ENCODE measurements at places on chromosomes 3 and 15.

DNA sequence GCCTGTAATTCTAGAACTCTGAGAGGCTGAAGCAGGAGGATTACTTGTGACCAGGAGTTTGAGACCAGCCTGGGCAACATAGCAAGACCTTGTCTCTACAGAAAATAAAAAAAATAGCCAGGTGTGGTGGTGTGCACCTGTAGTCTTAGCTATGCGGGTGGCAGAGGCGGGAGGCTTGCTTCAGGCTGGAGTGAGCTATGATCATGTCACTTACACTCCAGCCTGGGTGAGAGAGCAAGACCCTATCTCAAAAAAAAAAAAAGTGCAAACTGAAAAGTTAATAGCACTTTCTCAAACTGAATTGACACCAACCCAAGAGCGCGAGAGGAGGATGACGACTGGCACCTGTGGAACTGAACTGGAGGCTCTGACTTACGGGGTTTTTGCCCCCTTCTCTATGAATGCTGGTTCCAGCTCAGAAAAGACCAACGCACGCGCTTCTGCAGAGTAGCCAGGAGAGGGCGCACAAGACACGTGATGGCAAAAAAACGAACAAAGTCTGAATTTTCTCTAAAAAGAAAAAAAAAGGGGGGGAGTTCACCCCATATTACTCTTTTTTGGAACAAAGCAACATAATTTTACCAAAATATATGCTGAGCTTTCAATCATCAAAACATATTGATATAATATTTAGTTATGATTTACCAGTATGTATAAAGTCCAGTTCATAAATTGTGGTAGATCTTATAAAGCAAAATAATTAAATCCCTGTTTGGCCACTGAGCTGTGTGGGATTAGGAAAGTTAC, 23.7 kb downstream of the CFAP92 start:
- DNase-seq = peak; percentile 69

DNA sequence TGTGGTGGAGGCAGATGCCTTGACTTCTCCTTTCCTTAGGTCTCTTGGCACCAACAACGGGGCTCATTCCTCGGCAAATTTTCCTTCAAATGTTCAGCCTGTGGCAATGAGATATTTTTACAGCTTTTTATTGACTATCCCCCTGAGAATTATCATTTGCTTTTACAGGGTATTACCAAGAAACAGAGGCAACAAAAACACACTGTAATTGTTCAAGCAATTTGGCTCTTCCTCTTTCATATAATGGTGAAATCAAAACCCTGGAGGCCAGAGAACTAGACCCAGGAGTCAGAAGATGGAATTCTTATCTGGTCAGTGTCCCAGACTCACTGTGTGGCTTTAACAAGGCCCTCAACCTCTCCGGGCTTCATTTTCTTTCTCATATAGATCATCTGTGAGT, 40.1 kb downstream of the TRIM42 start:
- DNase-seq = no peak

DNA sequence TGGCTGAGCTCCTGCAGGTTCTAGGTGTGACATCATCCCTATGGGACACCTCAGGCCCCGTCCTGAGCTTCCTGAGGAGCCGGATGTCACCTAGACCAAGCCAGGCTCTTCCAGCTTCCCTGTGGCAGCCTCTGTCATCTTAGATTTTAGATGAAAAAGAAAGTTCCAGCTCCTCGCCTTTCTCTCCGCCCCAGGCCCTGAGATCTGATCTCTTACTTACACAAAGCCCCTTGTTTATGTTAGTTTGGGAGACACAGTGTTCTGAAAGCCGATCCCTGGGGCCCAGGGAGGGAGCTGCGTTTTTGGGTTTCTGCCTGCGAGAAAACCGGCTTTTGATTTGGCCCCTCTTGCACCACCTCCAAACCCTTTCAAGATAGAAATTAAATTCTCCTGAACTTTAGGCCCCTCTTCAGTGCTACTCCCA, 40.2 kb upstream of the FAM107A start:
- DNase-seq = no peak

- DNase-seq = no peak
These were observed 36.3 kb downstream of the LRIG1 start for GRCh38 chr3:66464512-66464894.
